ENCODE measurements at places on chromosomes 4 and X. TPM values are rescaled to one million over a fixed set of nuclear protein-coding genes. Genes with fewer than 3 reads are reported as not detected.

DNA sequence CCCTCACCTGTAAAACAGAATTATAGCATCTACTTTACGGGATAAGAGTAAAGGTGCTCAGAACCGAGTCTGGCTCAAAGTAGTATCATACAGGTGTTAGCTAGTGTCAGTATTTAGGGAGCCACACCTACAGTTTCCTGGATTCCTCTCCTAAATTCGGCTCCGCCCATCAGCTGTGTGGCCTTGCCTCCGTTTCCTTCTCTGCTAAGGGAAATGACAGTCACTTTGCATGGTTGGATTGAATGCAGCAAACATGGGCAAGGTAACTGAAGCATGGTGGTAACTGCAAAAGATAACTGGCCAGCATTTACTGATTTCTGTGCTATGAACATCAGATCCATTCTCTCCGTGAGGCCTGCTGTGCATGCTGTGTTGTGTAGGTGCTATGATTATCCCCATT lies 2.8 kb downstream of the PPP1R3F start:
- peaks cover 2% of the 10 kb centered on the region for H3K36me3 ChIP-seq
- H3K4me3 ChIP-seq, result no peak overlapping the region
- no peaks in the 10 kb centered on the region for H3K27me3 ChIP-seq
- H3K4me1 ChIP-seq, result peaks cover 16% of the 10 kb centered on the region
- H3K27ac ChIP-seq, result no peak overlapping the region
- DNase-seq, result no peak

GRCh38 chr4:36267486-36268268 lies 13.7 kb upstream of the DTHD1 start:
- no peak overlapping the region for H3K27ac ChIP-seq
- H3K4me1 ChIP-seq, result no peaks in the 10 kb centered on the region
- no peak overlapping the region for H3K4me3 ChIP-seq

DNA sequence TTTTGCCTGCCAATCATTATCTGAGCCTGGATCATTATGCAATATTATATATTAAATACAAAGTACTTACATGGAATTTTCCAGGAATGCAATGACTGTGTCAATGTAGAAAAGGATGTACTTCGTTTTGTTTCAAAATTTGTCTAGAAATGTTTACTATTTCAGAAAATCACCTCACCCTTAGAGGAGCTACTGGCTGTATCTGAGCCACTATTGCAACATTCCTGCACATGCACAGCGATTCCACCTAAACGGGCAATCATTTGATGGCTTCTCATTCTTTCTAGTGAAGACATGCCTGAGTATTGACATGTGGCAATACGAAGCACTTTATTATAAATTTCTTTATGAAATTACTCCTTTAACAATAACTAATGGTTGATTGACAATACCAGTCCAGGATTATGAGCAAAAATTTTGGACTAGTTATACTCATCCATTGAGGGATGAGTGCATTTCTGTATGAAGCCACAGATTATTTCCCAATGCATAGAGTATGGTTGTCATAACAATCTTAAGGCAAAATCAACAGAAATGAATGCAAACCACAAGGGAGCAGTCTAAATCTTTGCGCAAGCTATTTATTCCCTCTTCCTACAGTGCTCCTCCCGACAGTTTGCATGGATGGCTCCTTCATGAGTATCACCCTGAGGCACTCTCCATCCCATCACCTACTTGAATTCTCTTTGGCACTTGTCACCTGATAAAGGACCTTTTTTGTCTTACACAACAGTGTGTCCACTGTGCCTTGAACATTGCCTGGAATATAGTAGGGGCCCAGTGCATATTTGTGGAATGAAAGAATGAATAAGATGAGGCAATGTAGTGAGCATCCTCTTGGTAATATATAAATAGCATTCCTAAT lies 35.8 kb upstream of the MMAA start:
- no peaks in the 10 kb centered on the region for H3K36me3 ChIP-seq
- H3K4me3 ChIP-seq, result no peak overlapping the region
- H3K27ac ChIP-seq, result no peak overlapping the region
- peaks cover 34% of the 10 kb centered on the region for H3K27me3 ChIP-seq
- H3K4me1 ChIP-seq, result no peaks in the 10 kb centered on the region
- DNase-seq, result no peak

DNA sequence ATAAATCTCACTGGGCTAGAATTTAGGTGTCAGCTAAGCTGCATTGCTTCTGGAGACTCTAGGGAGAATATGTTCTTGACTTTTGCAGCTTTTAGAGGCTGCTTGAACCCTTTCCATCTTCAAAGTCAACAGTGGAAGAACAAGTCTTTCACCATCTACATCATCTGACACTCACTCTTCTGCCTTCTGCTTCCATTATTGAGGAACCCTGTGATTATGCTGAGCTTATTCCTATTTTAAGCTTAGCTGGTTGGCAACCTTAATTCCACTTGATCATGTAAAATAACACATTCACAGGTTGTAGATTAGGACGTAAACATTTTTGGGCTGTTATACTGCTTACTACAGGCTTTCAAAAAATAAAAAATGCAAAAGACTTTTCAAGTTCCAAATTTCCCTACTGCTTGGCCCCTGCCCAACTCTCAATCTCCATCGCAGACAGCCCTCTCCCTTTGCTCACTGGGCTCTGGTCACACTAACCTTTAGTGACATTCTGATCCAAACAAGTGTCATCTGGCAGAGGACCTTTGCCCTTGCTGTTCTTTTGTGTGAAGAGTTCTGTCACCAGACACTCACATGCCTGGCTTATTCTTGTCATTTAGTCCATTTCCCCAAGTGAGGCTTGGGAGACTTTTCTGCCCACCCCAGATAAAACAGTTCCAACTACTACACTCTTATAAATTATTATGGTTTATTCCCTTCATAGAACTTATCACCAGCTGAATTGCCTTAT lies 1056.0 kb downstream of the STIM2 start:
- no peaks in the 10 kb centered on the region for H3K27me3 ChIP-seq
- no peak overlapping the region for H3K4me3 ChIP-seq
- H3K27ac ChIP-seq, result no peak overlapping the region
- DNase-seq, result no peak
- no peaks in the 10 kb centered on the region for H3K36me3 ChIP-seq
- peaks cover 17% of the 10 kb centered on the region for H3K4me1 ChIP-seq

GRCh38 chrX:69988955-69989394 lies 60.8 kb downstream of the AWAT2 start:
- H3K27me3 ChIP-seq, result peaks cover under 1% of the 10 kb centered on the region
- no peaks in the 10 kb centered on the region for H3K36me3 ChIP-seq
- DNase-seq, result no peak
- H3K4me3 ChIP-seq, result no peak overlapping the region
- no peak overlapping the region for H3K27ac ChIP-seq

DNAAF6 gene
- not detected for total RNA-seq

NRK gene
- 5.5 TPM for total RNA-seq

CHIC1 gene
- 9.0 TPM for total RNA-seq

FABP2 gene
- total RNA-seq, result not detected

P2RY10 gene
- not detected for total RNA-seq

KLHL2 gene
- total RNA-seq, result 19.1 TPM

ADGRG4 gene
- total RNA-seq, result 0.16 TPM

TEX13D gene
- not detected for total RNA-seq

VCX3A gene
- total RNA-seq, result 0.63 TPM

ANXA3 gene
- 0.97 TPM for total RNA-seq

Measured in osteocyte (in vitro differentiated cells).